Small intestine (tissue), 16 donors: ENCODE measurements at places on chromosomes 11 and 22. TPM values are rescaled to one million over a fixed set of nuclear protein-coding genes. Genes with fewer than 3 reads are reported as not detected.

The GGT5 gene
- polyA plus RNA-seq = 31.2 TPM

The OMP gene
- not detected for polyA plus RNA-seq

The MMP27 gene
- polyA plus RNA-seq = 0.21 TPM

The CSF2RB gene
- polyA plus RNA-seq = 5.4 TPM

The CTSW gene
- 3.5 TPM for polyA plus RNA-seq

The RIBC2 gene
- 8.0 TPM for polyA plus RNA-seq

The ISX gene
- 131 TPM for polyA plus RNA-seq

The EFCAB6 gene
- polyA plus RNA-seq = not detected

The PARVG gene
- polyA plus RNA-seq = 1.1 TPM

The ABCC8 gene
- polyA plus RNA-seq = 3.7 TPM

The ZNF280A gene
- polyA plus RNA-seq = not detected

The SCGB2A2 gene
- not detected for polyA plus RNA-seq

The FADS3 gene
- polyA plus RNA-seq = 5.3 TPM

The MS4A12 gene
- polyA plus RNA-seq = not detected

The OR51T1 gene
- polyA plus RNA-seq = not detected

The OR51M1 gene
- polyA plus RNA-seq = not detected

The OR4C15 gene
- not detected for polyA plus RNA-seq

The TMEM135 gene
- 22.6 TPM for polyA plus RNA-seq

The CREBZF gene
- polyA plus RNA-seq = 16.8 TPM

The ELFN2 gene
- 0.07 TPM for polyA plus RNA-seq

The CDC42BPG gene
- polyA plus RNA-seq = 36.5 TPM

The MS4A3 gene
- polyA plus RNA-seq = not detected

The GRM5 gene
- polyA plus RNA-seq = 0.01 TPM

The KRTAP5-10 gene
- not detected for polyA plus RNA-seq

The SCGB1A1 gene
- polyA plus RNA-seq = not detected

The CARS1 gene
- 41.9 TPM for polyA plus RNA-seq

The BARX2 gene
- 6.1 TPM for polyA plus RNA-seq

The THYN1 gene
- 45.4 TPM for polyA plus RNA-seq

The TRIM68 gene
- 10.9 TPM for polyA plus RNA-seq

The SREBF2 gene
- polyA plus RNA-seq = 15.0 TPM

The KLHL35 gene
- not detected for polyA plus RNA-seq
